CD14-positive monocyte (primary cell): ENCODE measurements at places on chromosomes 4 and X.

GRCh38 chr4:15901998-15902397 is 36.5 kb downstream of the FGFBP1 start:
- peaks cover 53% of the 10 kb centered on the region for H3K4me1 ChIP-seq
- H3K4me3 ChIP-seq: peak overlapping the region; percentile 19
- peak overlapping the region; percentile 68 for H3K27ac ChIP-seq
- H3K36me3 ChIP-seq: no peaks in the 10 kb centered on the region

DNA sequence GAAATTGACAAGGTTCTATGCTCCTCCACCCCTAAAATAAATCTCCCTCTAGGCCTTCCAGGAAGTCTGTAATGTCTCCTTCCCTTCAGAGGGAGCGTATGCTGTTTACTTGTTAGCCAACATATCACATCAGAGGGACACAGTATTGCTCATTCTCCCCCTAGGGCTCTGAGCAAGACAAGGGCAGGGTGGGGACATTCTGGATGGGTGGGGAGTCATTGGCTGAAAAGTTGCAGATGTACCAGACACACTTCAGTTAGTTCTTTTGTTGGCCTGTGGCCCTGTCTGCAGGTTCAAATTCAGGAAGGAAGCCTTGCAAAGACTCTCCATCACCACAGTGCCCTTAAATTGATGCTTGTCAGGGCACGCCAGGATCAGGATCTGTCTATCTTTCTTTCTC is 106.3 kb upstream of the TEX13D start:
- no peak overlapping the region for H3K27ac ChIP-seq
- H3K4me1 ChIP-seq: no peaks in the 10 kb centered on the region

- peaks cover 14% of the 10 kb centered on the region for H3K27me3 ChIP-seq
- H3K36me3 ChIP-seq: no peaks in the 10 kb centered on the region
- H3K4me3 ChIP-seq: no peak overlapping the region
- H3K27ac ChIP-seq: no peak overlapping the region
These were observed 107.6 kb upstream of the FAM9B start for GRCh38 chrX:9141496-9141895.

GRCh38 chr4:185352741-185353140 is 43.0 kb downstream of the LRP2BP start:
- H3K4me3 ChIP-seq: no peak overlapping the region
- no peak overlapping the region for H3K27ac ChIP-seq
- DNase-seq: no peak
- H3K27me3 ChIP-seq: no peaks in the 10 kb centered on the region

- H3K4me1 ChIP-seq: peaks cover 52% of the 10 kb centered on the region
- H3K27me3 ChIP-seq: peaks cover 3% of the 10 kb centered on the region
- DNase-seq: peak; percentile 71
- H3K4me3 ChIP-seq: peak overlapping the region; percentile 33
- peak overlapping the region; percentile 93 for H3K27ac ChIP-seq
These were observed 84.8 kb downstream of the TMEM164 start for GRCh38 chrX:110087485-110088356.

DNA sequence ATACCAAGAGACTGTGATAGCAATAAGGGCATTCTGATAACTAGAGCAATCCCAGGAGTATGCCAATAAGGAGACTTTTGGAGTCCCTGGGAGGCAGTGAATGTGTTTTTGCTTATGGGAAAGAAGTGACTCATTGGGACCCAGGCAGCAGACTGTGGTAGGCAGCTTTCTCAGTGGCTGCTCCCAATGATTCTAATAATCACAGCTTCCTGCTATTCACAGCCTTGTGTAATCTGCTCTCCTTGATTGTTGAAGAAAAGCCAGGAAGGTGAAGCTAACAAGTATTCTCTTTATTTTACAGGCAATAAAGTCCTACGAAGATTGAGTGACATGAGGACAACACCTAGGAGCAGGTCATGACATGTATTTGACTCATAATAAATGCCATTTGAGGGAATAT is 70.3 kb upstream of the DDX60 start:
- peaks cover 100% of the 10 kb centered on the region for H3K36me3 ChIP-seq
- no peak overlapping the region for H3K4me3 ChIP-seq
- no peak for DNase-seq
- no peaks in the 10 kb centered on the region for H3K4me1 ChIP-seq
- no peaks in the 10 kb centered on the region for H3K27me3 ChIP-seq

- no peak overlapping the region for H3K4me3 ChIP-seq
- H3K27ac ChIP-seq: no peak overlapping the region
- no peaks in the 10 kb centered on the region for H3K4me1 ChIP-seq
- H3K36me3 ChIP-seq: no peaks in the 10 kb centered on the region
- H3K27me3 ChIP-seq: no peaks in the 10 kb centered on the region
- DNase-seq: no peak
These were observed 1506.0 kb downstream of the PCDH7 start for GRCh38 chr4:32226204-32226603.

DNA sequence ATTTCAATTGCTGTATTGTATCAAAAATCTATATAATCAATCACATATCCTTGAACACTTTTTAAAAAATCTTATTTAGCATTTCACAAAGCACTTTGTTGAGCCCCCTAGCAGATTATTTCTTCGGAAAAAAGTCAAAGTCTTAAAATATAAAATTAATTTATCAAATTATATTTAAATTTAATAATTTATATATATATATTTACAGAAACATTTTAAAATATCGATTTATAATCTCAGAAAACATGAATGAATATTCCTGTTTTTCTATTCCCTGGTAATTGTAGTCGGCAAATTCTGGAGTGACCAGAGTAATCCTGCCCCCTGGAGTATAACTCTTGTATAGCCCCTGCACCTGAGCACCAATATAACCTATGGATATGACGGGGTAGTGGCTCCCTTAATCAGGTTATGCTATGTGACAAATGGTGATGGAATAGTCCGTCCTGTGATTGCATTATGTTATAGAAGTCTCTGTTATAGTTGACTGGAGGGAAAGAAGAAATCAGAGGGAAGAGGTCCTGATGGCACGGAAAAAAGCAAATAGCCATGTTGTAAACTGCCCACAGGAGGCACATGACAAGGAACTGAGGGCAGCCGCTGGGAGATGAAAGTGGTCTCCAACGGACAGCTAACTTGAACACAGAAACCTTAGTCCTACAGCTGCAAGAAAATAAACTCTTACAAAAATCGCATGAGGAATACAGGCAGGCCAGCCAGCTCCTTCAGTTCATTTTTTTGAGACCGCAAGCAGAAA is 1092.3 kb downstream of the ARAP2 start:
- H3K4me1 ChIP-seq: no peaks in the 10 kb centered on the region
- H3K4me3 ChIP-seq: no peak overlapping the region
- no peak for DNase-seq
- no peaks in the 10 kb centered on the region for H3K27me3 ChIP-seq

- H3K27me3 ChIP-seq: no peaks in the 10 kb centered on the region
- H3K27ac ChIP-seq: no peak overlapping the region
- no peaks in the 10 kb centered on the region for H3K36me3 ChIP-seq
- no peaks in the 10 kb centered on the region for H3K4me1 ChIP-seq
These were observed 18.7 kb upstream of the RBMX start for GRCh38 chrX:136899221-136899620.

DNA sequence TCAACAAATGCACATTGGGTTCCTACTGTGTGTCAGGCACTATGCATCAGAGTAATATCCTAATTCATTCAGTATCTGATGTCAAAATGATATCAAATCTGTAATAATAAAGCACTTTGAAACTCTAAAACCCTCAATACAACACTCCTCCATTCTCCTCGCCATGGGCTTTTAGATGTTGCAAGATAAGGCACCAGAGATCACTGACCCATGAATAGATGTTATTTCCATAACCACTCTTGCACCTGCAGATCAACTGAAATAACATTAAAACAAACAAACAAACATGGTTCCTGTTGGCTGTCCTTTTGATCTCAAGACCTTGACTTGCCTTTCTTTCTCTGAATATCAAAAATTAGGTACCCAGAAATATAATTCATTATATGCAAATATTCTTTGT is 100.2 kb downstream of the MAB21L2 start:
- DNase-seq: no peak
- no peak overlapping the region for H3K4me3 ChIP-seq
- H3K4me1 ChIP-seq: no peaks in the 10 kb centered on the region
- H3K27me3 ChIP-seq: no peaks in the 10 kb centered on the region
- H3K36me3 ChIP-seq: no peaks in the 10 kb centered on the region
- no peak overlapping the region for H3K27ac ChIP-seq

DNA sequence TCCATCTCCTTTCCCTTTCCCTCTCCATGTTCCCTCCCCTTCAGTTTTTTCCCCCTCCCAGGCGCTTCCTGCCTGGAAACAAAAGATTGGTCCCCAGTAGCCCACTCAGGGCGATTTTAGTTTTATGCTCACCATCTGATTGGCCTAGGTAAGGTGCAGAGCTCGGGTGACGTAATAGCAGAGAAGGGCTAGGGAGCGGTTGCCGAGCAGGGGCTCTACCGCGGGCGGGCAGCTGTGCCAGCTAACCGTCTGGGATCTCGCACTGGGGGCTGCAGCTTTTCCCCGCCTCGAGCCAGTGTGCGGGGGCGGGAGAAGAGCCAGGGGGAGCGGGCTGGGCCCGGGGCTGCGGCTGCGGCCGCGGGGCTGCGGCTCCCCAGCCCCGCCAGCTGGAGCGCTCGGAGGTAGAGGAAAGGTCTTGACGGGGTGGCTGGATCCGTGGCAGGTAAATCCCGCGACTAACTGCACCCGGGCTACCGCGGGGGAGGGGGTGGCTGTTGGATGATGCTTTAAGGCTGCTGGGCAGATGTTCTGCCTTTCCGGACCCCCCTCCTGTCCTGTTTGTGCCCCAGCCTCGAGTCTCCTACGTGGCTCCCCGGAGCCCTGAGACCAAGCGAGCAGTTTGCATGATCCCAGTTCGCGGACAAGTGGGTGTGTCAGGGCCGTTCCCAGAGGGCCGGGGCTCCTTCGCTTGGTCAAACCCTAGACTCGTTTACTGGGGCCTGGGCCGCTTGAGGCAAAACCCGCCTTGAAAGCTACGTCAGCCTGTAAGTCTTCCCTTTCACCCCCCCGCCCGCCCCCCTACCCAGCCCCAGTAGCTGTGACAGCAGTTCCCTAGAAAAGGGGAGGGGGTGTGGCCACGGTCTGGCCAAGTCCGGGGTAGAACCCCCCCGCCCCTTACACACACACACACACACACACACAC is at the start of gene PAK3:
PAK3 (plus strand) TSS at position 218 of the 922 bp plus-strand sequence. CDS start 26,913 bp downstream, outside the sequence.
- peaks cover 45% of the 10 kb centered on the region for H3K27me3 ChIP-seq
- no peaks in the 10 kb centered on the region for H3K36me3 ChIP-seq
- no peak within 1 kb of the TSS for H3K27ac ChIP-seq
- peaks cover 13% of the 10 kb centered on the region for H3K4me1 ChIP-seq

DNA sequence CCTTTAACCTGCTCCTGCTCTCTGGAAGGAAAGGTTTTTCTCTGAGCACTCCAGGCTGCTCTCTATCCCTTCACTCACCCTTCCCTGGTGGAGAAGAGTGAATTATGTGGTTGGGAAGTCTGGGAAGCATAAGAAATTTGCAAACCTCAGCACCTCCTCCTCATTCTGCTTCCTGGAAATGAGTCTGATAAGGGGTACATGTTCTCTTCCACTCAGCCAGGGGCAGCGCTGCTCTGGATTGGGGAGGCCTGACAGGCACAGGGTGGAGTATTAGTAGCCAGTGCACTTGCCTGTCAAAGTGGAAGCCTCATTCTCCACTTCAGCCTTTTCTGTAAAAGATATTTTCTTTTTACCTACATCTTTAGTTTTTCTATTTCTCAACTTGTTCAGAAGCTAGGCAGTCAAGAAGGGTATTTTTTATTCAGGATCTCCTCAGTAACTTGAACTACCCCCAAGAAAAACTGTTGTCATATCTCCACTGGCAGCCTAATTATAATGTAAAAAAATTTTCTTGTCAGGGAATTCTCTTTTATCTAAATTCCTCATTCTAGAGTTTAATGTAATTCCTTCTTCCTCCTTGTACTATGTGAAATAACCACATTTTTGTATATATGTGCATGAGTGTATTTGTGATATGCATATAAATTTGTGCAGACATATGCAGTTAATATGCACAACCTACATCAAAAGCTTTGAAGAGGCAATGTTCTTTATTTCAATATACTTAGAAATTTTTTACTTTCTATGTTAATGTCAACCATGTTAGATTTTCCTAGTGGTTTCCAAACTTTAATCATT is 15.3 kb downstream of the ADAMTS3 start:
- H3K4me3 ChIP-seq: no peak overlapping the region
- no peaks in the 10 kb centered on the region for H3K27me3 ChIP-seq
- H3K27ac ChIP-seq: no peak overlapping the region

DNA sequence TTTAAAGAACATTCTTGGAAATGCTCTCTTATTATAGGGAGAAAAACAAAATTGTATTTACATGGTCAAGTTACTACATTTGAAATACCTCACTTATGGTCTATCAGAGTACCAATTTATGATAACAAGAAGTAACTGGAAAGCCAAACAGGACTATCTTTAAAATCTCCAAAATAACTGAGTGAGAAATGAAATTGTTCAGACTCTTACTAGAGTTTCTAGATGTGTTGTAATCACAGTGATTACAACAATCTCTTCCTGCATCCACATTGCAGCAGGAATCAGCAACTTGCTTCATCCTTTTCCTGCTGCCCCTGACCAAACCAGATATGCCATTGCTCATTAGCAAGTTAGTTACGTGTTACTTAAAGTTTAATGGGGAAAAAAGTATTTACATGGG is 245.2 kb upstream of the SMIM31 start:
- no peak overlapping the region for H3K4me3 ChIP-seq
- H3K27me3 ChIP-seq: no peaks in the 10 kb centered on the region
- peaks cover 26% of the 10 kb centered on the region for H3K4me1 ChIP-seq
- H3K27ac ChIP-seq: no peak overlapping the region
- H3K36me3 ChIP-seq: no peaks in the 10 kb centered on the region

GRCh38 chr4:186104114-186104889 is at the start of gene FAM149A:
Gene FAM149A (plus strand): TSS chr4:186104704.
- peaks cover 34% of the 10 kb centered on the region for H3K27me3 ChIP-seq
- no peak within 1 kb of the TSS for H3K4me3 ChIP-seq
- no peaks in the 10 kb centered on the region for H3K4me1 ChIP-seq
- no peak within 1 kb of the TSS for H3K27ac ChIP-seq
- DNase-seq: no peak

- DNase-seq: no peak
- no peaks in the 10 kb centered on the region for H3K27me3 ChIP-seq
- no peaks in the 10 kb centered on the region for H3K4me1 ChIP-seq
- no peaks in the 10 kb centered on the region for H3K36me3 ChIP-seq
- H3K27ac ChIP-seq: no peak overlapping the region
- no peak overlapping the region for H3K4me3 ChIP-seq
These were observed 457.9 kb downstream of the FAT4 start for GRCh38 chr4:125772680-125773079.

DNA sequence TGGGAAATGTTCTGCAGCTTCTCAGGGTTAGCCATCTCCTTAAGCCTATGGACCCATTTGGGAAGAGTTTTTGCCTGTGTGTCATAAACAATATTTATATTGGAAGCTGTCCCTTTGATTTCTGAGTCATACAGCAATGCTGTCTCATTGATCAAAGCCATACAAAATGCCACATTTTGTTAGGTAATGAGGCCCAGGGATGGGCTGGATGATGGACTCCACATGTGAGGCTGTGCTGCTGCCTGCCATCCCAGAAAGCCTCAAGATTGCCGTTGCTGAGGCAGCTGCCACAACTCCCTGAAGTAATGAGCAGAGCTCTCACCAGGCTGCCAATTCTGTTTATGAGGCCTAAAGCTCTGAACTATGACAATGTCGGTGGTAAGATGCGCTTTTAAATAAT is 12.2 kb upstream of the GJB1 start:
- H3K36me3 ChIP-seq: no peaks in the 10 kb centered on the region
- no peak overlapping the region for H3K27ac ChIP-seq
- no peak for DNase-seq
- H3K4me1 ChIP-seq: no peaks in the 10 kb centered on the region
- no peaks in the 10 kb centered on the region for H3K27me3 ChIP-seq
- no peak overlapping the region for H3K4me3 ChIP-seq

- no peaks in the 10 kb centered on the region for H3K36me3 ChIP-seq
- H3K4me1 ChIP-seq: no peaks in the 10 kb centered on the region
- H3K27ac ChIP-seq: no peak overlapping the region
- H3K4me3 ChIP-seq: no peak overlapping the region
These were observed 175.8 kb downstream of the GC start for GRCh38 chr4:71607780-71608677.
